ENCODE measurements at places on chromosomes 1 and 21. TPM values are rescaled to one million over a fixed set of nuclear protein-coding genes. Genes with fewer than 3 reads are reported as not detected.

Gene CNIH3
- 5.2 TPM for total RNA-seq

Gene CFAP126
- 25.1 TPM for total RNA-seq

Gene NES
- total RNA-seq: 37.3 TPM

Gene OR2T35
- total RNA-seq: not detected

Gene C1orf167
- total RNA-seq: 0.91 TPM

Gene C1QA
- total RNA-seq: 502 TPM

Gene KCNH1
- 0.31 TPM for total RNA-seq

Gene GJA5
- total RNA-seq: 38.3 TPM

DNA sequence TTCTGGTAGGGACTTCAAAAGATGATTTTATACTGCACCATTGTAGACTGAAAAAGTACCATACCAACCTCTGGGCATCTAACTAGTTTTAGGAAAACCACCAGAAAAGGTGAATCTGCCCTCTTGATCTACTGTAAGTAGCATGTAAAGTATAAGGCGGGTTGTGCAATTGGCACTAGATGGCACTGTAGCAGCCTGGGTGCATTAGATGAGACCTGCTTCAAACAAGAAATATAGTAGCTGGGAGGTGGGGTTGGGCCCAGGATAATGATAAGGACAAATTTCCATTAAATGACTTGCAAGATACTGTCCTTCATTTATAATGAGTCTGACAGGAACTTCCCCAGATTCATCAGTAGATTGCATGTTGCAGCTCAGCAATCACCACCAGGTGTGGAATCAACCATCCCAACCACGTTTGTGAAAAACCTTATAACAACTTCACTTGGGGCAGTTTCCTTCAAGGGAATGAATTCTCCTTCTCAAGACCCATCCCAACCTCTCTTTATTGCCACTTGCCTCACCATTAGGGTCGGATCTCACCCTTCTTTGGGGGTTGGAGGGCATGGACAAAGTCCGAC lies 37.3 kb upstream of the IL10 start:
- DNase-seq: peak; percentile 23

DNA sequence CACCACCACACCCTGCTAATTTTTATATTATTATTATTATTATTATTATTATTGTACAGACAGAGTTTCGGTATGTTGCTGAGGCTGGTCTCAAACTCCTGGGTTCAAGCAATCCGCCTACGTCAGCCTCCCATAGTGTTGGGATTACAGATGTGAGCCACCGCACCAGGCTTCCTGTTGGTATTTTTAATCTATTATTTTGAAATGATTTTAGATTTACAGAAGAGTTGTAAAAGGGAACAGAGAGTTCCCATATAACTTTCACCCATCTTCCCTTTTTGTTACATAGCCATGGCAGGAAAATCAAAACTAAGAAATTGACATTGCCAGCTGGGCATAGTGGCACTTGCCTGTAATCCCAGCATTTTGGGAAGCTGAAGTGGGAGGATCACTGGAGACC lies 42.9 kb upstream of the CITED4 start:
- DNase-seq: no peak

DNA sequence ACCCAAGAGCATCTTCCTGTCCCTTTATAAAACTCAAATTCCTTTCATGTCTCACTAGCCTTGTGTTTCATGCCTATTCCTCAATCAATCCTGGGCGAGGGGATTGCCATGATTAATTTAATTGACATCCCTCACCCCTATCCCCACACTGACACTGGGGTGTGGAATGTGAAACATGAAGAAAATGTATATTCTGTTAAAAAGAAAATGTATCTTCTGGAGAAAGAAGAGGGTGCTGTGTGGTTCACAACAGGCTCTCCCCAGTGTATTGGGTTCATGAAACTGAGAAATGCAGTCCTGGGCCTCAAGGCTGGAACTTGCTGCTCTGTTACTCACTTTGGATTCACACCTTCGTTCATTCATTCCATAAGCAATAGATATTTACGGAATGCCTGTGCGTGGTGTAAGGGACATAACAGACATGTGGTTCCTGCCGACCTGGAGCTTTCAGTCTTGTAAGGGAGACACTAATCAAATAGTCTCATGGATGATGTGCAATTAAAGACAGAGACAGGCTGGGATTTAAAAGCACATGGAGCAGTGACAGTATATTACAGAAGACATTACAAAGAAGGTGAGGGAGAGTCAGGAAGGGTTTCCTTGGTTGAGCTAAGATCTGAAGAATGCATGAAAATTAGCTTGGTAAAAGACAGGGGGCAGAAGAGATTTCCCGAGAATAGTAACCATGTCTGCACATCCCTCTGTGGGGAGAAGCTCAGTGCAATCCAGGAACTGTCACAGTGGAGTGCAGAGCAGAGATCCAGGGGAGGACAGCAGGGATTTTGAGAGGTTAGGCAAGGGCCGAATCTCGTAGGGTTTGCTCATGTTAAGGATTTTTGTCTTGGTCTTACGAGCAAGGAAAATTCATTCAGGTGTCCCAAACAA lies 32.1 kb downstream of the SERTAD4 start:
- no peak for DNase-seq

DNA sequence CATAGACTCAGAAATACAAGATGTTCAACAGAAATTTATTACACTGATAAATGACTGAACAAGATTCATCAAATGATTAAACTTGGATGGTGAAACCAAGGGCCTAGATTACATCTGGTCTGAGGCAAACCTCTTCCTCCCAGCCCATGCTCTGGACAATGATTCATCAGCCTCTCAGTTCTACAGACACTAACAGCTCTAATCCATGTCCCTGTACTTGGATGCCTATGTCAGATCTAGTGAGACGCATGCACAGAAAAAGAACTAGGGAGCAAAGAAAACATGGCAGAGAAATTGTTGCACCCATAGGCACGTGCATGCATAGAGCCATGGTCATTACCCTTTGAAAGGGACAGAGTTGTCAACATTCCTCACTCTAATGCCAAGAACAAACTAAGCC lies 250.1 kb downstream of the KCNH1 start:
- DNase-seq: no peak

- no peak for DNase-seq
Measured at GRCh38 chr1:165463978-165464377, 19.1 kb upstream of the RXRG start.

- no peak for DNase-seq
Measured at GRCh38 chr1:227753999-227754711, 18.9 kb downstream of the SNAP47 start.

DNA sequence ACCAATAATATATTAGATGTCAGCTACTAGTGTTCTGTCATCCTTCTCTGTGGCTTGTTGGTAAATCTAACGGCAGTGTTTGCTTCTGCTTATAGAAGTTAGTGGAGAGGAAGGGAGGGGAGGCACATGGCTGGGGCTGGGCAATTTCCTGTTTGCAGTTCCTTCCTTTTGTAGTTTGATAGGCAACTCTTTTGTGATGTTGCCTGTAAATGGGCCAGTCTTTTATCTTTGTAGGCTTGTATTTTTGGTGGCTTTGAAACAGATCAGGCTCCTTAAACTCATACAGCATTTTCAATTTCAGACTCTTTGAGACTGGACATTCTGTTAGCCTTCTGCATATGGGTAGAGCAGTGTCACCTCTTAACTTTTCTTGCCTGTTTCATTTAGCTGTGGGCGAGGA lies 48.1 kb downstream of the CDC14A start:
- DNase-seq: peak; percentile 46

GRCh38 chr1:199007423-199007822 lies 368.6 kb downstream of the PTPRC start:
- DNase-seq: no peak

DNA sequence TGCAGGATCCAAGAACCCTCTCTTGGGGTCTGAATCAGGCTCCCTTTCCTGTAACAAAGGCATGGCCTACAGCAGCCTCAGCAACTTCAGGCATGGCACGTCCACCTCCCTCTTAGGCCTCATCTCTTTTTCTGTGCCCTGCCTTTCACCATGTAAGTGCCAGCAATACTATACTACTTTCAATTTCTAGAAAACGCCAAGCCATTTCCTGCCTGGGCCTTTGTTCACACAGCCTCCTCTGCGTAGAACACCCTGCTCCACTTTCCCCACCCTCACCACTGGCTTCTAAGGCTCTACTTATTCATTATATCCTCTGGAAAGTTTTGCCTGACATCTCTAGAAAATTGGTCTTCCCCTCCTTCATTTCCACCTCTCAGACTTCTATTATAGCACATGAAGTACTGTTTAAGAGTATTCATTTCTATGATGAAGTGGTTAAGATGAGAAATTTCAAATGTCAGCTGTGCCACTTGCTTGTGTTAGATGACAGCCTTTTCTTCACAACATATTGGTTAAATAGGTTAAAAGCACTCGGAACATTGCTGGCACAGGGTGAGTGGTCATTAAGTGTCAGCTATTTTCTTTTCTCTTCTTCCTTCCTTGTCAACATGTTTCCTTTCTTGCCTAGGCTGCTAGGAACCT lies 41.6 kb upstream of the VWA5B1 start:
- no peak for DNase-seq

DNA sequence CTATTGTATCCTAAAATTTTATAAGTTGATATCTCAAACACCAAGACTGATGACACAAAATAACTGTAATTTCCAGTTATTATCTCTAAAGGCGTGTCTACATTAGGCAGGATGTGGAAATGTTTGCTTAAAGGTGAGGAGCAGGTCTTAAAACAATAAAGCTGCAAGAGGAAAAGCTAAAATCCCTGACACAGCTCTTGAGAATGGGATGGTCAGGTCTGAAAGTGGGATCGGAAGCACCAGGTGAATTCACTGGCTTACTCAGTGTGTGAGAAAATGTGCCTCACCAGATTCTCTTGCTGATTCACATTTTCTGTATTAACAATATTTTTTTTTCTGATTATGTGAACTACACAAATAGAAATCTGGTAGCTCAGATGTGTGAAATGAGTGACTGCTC lies 421.9 kb upstream of the ADAMTS5 start:
- DNase-seq: no peak

GRCh38 chr1:164479242-164479641 lies 79.7 kb upstream of the PBX1 start:
- DNase-seq: no peak

GRCh38 chr1:36834586-36834985 lies 199.7 kb downstream of the GRIK3 start:
- DNase-seq: no peak

- no peak for DNase-seq
Measured at GRCh38 chr1:8212580-8213031, 105.3 kb upstream of the SLC45A1 start.

GRCh38 chr1:12340544-12340930 lies 110.7 kb downstream of the VPS13D start:
- DNase-seq: peak; percentile 53

DNA sequence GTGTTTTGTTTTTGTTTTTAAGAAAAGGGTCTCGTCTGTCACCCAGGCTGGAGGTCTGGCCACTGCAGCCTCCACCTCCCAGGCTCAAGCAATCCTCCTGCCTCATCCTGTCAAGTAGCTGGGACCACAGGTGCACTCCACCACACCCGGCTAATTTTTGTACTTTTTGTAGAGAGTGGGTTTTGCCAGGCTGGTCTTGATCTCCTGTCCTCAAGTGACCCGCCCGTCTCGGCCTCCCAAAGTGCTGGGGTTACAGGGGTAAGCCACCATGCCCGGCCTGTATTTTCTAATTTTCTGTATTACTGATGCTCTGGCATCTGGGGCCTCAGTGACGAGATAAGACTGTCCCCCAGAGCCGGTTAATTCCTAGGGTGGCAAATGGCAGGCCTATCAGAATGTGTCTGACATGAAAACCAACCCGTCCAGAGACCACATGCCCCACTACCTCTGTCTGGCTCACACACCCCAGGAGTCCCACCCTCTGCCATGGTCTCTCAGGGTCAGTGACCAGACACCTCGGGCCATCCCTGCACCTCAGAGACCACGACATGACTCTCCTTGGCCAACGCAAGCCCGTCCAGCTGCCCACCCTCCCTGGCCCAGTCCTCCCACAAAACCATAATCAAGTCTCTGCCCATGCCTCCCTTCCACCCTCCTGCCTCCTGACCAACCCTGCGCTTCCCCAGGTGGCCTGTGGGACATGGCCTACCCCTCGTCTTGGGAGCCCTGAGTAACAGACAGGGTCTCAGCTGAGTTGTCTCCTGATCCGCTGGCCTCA lies 12.5 kb downstream of the NPHP4 start:
- no peak for DNase-seq

DNA sequence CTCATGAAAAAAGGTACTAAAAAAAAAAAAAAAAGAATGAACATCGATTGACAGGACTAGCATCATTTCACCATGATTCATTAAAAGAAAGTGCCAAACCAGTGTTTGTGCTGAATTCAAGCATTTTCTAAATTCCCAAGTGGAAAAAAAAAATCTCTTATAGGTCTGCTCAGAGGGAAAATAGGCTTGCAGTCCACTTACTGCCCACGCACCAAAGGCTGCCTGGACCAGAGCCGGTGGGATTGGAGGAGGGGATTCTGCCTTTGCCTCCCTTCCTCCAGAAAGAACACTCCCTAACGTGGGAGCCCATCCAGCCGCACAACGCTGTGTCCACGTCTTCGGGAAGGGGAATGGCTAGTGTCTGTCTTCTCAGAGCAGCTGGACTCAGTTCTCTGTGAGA lies 5.5 kb upstream of the TRAPPC10 start:
- DNase-seq: no peak

DNA sequence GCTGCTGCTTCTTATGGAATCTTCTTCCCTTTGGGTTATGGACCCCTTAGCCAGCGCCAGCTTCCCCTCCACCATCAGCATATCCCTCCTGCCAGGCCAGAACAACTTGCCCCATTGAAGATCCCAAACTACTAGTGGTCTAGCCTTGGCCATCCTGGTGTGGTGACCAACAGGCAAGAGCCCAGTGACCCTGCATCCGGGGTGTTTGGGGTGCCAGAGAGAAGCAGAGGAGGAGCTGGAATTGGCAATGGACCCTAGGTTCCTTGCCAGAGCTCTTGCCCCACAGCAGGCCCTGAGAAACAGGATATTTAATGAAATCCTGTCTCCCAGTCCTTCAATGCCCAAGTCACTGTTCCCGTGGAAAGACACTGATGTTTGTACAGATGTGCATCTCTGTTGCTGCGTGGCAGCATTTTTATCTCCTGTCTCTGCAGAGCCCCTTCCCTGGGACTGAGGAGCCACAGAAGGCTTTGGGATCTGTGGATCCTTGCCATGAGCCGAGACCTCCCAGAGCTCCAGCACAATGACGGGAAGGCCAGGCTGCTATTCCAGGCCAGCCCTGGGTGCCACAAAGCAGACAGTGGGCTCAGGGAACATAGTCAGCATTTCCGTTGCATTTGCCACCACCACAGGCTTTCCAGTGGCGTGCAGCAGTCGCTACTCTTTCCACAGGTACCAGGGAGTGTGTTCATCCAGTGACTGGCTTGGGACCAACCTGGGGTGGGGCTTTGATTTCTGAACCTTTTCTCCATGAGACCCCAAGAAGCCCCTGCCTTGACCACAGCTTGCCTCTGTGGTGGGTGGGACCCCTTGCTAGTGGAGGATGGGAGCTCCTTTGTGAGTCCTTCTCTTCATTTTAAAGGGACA lies 21.6 kb downstream of the NAV1 start:
- DNase-seq: no peak

GRCh38 chr1:59477286-59477685 lies 180.4 kb downstream of the FGGY start:
- DNase-seq: no peak

DNA sequence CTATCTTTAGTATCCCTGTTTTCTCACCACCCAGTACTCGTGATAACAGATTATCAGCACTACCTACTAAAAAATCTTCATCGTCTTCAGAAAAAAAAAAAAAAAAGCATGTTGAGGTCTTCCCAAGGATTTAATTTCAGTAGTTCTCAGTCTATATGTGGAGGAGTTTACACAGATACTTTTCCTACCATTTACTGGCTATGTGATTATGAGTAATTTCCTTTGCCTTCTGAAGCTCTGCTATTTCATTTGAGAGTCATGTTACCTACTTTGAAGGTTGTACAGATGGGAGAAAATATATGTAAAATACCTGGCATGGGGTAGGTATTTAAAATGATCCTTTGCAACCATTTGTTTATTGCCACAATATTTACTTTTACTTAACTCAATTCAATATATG lies 399.7 kb downstream of the NEGR1 start:
- no peak for DNase-seq
